ENCODE measurements at places on chromosomes 16 and 17.

GRCh38 chr17:44310188-44310587 lies 1.8 kb downstream of the RUNDC3A start:
- no peak for DNase-seq

GRCh38 chr16:990516-991291 lies 9.1 kb downstream of the SOX8 start:
- no peak for DNase-seq

GRCh38 chr17:4566785-4567184 lies 6.4 kb upstream of the GGT6 start:
- no peak for DNase-seq

- DNase-seq = peak; percentile 90
Observed at GRCh38 chr17:40341808-40342503, 22.6 kb downstream of the GJD3 start.

DNA sequence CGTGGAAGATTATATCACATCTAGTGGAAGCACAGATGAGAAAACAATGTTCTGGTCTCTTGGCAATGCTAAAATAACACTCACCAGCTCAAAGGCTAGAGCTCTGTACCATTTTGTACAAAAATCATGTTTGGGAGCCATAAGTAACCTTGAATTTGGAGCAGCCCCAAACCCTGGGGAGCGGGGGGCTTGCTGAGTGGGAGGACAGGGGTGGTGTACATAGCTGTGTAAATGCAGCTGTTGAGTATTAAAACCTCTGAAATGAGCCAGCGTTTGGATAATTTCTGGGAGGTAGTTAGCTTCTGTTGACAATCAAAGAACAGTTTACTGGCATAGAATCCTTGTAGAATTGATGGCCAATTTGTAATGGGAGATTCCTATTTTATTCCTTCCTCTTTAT lies 4.3 kb downstream of the MYH8 start:
- no peak for DNase-seq

GRCh38 chr17:45090711-45091110 lies 29.6 kb downstream of the NMT1 start:
- DNase-seq = no peak

GRCh38 chr17:76337413-76337777 lies 16.3 kb downstream of the PRPSAP1 start:
- no peak for DNase-seq

- DNase-seq = no peak
Observed at GRCh38 chr16:2663553-2664546, 18.5 kb upstream of the KCTD5 start.

DNA sequence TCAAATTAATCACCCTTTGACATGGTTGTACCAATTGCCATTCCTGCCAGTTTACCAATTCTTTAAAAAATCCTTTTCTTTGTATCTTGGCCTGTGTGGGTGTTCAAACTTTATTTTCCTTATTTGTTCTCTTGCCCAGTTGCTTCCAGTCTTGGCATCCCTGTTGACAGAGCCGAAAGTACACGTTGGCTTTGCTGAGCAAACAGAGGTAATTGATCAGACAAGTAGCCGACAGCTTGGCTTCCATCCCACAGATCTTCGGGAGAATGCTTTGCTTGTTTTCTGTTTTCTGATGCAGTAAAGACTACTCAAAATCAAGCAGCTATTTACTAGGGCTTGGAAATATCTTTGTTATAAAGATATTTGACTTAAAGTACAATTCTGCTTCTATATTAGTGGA lies 506.8 kb upstream of the SALL1 start:
- no peak for DNase-seq

DNA sequence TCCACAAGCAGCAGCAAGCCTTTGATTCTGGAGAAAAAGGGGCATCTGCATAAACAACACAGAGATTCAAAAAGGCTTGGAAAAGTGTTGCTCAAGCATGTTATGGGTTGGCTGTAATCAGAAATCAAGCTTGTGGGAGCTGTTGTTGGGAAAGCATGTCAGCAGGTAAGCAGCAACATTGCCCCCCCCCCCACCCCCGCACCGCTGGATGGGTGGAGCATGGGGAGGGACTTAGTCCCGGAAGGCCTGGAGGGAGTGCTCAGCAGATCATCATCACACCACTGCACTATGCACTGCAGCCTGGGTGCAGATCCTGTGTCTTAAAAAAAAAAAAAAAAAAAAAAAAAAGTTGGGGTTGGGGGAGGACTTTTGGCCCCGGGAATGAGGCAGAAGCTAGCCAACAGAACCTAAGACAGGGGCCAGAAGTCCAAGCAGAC lies 16.8 kb upstream of the AKAP1 start:
- DNase-seq = no peak

DNA sequence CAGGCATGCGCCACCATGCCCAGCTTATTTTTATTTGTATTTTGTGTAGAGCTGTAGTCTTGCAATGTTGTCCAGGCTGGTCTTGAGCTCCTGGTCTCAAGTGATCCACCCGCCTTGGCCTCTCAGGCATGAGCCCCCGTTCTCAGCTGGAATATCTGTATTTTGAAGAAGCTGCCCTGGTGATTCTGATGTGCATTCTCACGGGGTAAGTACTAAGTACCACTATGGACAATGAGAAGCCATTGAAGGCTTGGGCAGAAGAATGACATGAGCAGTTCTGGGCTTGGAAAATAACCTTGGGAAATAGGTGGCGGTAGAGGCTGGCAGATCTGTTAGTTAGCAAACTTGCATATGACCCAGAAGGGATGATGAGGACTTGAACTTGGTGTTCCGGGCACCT lies 15.6 kb upstream of the NKD1 start:
- no peak for DNase-seq

GRCh38 chr17:4544951-4545216 lies 10.3 kb downstream of the MYBBP1A start:
- peak; percentile 26 for DNase-seq

DNA sequence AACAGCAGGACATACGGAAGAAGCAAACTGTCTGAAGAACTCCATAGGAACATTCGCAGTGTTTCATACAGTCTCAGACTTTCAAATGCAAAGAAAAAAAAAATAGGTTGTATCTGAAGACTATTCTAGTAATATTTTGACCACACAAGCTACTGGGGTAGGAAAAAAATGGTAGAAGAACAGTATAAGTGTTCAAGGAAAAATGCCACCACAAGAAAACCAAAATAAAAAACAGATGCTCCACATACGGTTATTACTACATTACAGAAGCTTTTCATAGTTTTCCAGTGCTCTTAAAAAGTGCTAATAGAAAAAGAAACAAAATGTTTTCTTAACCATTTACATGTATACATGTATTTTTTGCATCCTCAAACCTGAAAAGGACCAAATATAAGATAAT lies 3.7 kb downstream of the NCOR1 start:
- no peak for DNase-seq

DNA sequence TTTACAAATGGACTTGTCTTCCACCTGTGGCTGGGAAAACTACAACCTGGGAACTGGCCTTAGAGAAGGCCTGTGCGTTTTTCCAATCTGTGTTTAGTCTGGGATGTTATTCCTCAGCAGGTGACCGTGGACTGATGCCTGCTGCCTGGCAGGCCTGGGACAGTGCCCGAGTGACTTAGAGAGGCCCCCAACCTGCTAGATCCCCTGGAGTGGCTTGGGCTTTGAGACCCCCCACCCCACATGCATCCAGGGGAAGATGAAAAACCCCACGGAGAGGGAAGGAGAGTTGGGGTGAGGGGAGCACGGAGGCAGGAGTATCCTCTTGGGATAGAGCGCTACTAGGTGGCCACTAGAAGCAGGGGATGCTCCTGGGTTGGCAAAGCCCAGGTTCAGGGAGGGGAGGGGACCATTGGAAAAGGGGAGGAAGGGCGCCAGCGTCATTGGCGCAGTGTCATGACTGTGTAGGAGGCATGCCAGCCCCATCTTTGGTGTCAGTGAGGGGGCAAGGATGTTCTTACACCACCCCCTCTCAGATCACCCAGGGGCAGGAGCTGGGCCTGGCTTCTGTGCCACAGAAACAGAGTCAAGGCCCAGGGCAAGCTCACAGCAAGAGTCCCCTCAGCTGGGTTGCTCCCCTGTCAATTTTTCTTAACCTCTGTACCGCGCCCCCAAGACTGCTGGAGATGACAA lies 54.1 kb downstream of the MEAK7 start:
- DNase-seq = no peak

- no peak for DNase-seq
Observed at GRCh38 chr16:30567160-30567990, 4.1 kb downstream of the ZNF688 start.

GRCh38 chr16:74936902-74937560 lies 47.9 kb downstream of the WDR59 start:
- no peak for DNase-seq

DNA sequence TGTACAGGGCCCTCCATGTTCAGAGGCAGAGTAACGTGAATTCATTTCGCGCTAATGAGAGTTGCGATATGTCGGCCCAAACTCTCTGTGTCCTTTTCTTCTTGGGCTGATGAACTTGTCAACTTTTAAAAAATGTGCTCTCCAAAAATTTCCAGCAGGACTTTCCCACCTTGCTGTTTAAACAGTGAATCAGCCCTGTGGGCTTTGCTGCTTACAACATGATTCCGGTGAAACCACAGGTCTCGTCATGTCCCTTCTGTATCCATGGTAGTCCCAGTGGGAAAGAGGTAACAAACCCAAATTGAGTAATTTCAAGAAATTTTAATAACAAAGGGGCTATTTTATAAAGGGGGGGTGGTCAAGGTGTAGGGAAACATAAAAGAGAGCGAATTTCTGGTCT lies 612.9 kb downstream of the MAF start:
- DNase-seq = no peak

- peak; percentile 92 for DNase-seq
Observed at GRCh38 chr16:80899809-80900592, 95.6 kb upstream of the CDYL2 start.

- no peak for DNase-seq
Observed at GRCh38 chr16:66661210-66661560, 35.4 kb downstream of the CMTM4 start.

- no peak for DNase-seq
Observed at GRCh38 chr17:59001158-59001814, 105.4 kb downstream of the TRIM37 start.

GRCh38 chr17:58325976-58326468 lies 2.6 kb downstream of the TSPOAP1 start:
- DNase-seq = peak; percentile 27

DNA sequence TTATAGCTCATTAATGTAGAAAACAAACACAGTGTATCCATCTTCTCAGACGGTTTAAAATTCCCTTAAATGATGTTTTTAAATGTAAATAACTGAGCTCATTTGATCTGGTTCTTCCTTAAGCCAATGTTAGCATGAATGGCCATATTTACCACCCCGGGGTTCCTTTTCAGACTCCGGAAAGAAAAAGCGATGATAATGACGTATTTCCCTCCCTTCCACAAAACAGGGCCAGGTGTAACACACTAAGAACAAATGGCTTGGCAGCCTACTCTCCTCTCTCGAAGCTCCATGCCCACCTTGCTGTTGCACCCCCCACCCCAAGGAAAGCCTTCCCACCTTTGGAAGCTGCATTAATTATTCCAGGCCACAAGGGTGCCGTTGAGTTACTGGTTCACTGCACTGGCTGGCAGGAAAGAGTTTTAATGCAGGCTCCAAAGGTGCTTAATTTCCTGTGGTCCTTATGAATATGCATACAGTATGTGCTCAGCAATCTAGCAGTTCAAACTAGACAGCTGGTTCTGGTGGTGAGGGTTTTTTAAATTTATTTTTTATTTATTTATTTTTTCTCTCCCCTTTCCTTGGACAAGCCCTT lies 378.9 kb downstream of the WWOX start:
- no peak for DNase-seq

GRCh38 chr16:14071576-14072271 lies 605 bp downstream of the MRTFB start:
- DNase-seq = peak; percentile 66

- DNase-seq = no peak
Observed at GRCh38 chr16:57957673-57958392, 13.1 kb downstream of the CNGB1 start.

DNA sequence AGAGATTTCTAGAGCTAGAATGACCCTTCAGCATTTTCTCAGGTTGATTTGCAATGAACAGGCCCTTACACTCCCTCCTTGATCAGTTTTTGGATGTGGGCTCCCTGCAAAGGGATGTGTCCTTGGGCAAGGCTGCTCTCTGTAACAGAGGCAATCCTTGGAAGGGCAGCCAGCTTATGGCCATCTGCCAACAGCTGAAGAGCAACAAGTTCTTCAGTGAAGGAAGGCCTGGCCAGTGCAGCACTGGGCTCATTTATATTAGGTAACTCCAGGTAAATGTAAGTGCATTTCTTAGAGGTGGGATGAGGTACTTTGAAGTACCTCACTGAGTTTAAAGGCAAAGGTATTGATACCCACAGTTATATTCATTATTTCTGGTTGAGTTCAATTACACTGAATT lies 114.3 kb upstream of the KCNJ16 start:
- DNase-seq = peak; percentile 58

DNA sequence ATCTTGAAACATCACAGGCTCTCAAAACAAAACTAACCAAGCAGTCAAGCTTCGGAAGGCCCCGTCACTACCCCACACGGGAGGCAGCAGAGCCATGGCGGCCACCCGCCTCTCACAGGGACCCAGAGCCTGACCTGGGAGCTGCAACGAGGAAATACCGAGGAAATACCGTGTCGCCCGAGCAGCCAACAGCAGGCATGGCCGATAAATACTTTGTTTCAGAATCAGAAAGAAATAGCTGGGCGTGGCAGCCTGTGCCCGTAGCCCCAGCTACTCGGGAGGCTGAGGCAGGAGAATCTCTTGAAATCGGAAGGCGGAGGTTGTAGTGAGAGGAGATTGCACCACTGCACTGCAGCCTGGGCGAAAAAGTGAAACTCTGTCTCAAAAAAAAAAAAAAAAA lies 6.9 kb downstream of the LMF1 start:
- no peak for DNase-seq

- DNase-seq = no peak
Observed at GRCh38 chr17:75763613-75764416, 1.2 kb downstream of the GALK1 start.

DNA sequence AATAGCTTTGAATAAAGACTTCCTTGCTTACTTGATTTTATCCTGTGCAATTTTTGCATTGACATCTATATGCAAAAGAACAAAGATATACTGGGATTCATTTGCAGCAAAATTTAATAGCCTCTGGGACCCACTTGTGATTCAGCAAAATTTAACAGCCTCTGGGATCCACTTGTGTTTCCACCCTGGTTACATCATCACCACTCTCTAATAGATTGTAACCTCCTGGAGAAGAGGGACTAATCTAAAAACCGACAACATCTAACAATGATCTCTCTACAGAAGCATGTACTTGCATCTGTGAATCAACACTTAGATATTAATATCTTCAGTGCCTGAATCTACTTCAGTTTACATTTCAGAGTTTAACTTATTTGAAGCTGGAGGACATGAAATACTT lies 202.0 kb upstream of the CPHXL start:
- no peak for DNase-seq

DNA sequence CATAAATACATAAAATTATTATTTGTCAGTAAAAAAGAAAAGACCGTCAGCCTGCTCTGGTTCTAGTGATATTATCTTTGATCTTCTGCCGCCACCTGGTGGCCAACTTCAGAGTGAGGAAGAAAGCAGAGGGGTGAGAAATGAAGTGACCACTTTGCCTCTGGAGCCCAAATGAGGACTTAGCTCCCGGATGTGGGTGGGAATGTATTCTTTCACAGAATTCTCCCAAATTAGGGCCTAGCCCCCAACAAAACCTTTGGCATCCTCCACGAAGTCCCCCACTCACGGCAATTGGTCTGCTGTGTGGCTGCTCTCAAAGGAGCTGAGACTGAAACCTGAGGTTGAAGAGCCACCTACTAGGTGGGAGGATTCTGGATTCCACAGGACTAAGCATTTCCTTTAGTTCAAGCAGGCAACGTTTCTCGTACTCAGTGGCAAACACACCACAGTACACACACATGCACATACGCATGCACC lies 4.9 kb upstream of the ZNF267 start:
- DNase-seq = peak; percentile 79
